Lung (tissue), 17 donors: ENCODE measurements at places on chromosomes 5 and 9. TPM values are rescaled to one million over a fixed set of nuclear protein-coding genes. Genes with fewer than 3 reads are reported as not detected.

Gene STPG3
- not detected for total RNA-seq

- peak; percentile 75 for DNase-seq
These were observed 545.2 kb downstream of the CSNK1G3 start for GRCh38 chr5:124056991-124057723.

Gene OR1Q1
- not detected for total RNA-seq

DNA sequence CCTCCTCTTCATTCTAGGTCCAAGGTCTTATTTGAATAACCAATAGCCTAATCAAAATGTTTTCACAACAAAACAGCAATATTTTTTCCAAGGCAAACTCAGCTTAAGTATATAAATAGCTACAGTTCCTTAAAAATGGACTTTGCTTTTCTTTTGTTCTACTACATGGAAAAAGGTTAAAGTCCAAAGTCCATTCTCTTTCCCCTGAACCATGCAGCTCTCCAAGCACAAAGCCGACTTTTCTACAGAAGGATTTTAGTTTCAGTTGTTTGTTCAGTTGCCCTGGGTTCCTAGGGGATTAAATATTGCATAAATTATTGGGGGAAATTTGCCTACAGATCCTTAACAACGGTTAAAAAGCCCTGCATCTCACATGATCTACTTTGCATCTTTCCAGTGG is 677.0 kb upstream of the KLF4 start:
- DNase-seq: no peak

- DNase-seq: no peak
These were observed 34.3 kb downstream of the MTMR12 start for GRCh38 chr5:32278406-32278805.

Gene AMBP
- 1.2 TPM for total RNA-seq

- no peak for DNase-seq
These were observed 17.1 kb downstream of the CTNNA1 start for GRCh38 chr5:138770291-138770690.

- no peak for DNase-seq
These were observed 4.1 kb downstream of the CCDC69 start for GRCh38 chr5:151219789-151220188.
